NB4 (cell line): ENCODE measurements at places on chromosomes 6 and 20.

DNA sequence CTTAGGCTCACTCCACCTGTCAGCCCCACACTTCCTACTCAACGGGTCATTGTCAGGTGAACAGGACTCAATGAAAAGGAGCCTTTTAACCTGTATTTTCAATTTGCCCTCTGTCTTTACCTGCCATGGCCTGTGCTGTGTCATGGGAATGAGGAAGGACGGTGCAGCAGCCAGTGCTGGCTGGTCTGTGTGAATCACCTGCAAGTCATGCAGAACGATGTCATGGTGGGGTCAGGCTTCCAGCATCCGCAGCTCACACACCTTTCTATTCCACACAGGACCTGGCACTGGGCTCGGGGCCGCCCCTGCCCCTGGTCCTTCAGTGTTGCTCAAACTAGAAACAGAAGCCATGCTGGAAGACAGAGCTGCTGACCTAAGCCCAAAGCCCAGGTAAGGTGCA is 188.7 kb upstream of the GMDS start:
- no peak for DNase-seq

- peak; percentile 63 for DNase-seq
Observed at GRCh38 chr6:160137989-160138835, 16.6 kb downstream of the SLC22A1 start.

DNA sequence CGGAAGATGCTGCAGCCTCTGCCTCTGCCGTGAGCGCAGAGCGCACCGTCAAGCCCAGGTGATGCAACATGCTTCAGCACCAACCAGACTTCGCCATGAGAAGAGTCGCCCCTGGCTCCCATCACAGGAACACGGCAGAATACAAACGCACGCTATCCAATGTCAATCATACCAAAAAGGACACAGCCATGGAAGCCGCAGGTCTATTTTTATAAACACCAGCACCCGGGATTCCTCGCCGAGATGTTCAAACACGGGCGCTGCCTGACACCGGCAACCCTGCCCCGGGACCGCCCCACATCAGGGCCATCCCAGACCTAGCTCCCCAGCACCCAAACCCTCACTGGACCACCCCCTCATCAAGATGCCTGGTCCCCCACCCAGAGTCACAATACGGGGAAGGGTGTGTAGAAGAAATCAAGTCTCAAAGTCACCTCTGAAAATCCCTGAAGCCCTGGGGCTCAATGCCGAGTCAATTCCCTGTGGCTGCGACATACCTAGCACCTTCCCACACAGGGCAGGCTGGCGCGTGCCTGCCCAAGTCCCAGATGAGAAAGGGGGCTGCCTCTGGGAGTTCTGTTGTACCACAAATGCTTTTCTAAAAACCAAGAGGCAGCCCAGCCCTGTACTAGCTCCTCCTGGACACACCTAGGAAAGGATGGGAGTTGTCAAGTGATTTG is 17.9 kb downstream of the TAF4 start:
- DNase-seq, result no peak

GRCh38 chr6:161750686-161751085 is 476.8 kb upstream of the AGPAT4 start:
- no peak for DNase-seq

- peak; percentile 69 for DNase-seq
Observed at GRCh38 chr6:148779142-148779562, 32.3 kb downstream of the UST start.

- no peak for DNase-seq
Observed at GRCh38 chr6:137489046-137490005, 4.9 kb downstream of the OLIG3 start.

GRCh38 chr20:25285091-25285647 is 37.3 kb downstream of the PYGB start:
- peak; percentile 50 for DNase-seq

- DNase-seq, result no peak
Observed at GRCh38 chr6:14083751-14084150, 33.8 kb upstream of the CD83 start.

DNA sequence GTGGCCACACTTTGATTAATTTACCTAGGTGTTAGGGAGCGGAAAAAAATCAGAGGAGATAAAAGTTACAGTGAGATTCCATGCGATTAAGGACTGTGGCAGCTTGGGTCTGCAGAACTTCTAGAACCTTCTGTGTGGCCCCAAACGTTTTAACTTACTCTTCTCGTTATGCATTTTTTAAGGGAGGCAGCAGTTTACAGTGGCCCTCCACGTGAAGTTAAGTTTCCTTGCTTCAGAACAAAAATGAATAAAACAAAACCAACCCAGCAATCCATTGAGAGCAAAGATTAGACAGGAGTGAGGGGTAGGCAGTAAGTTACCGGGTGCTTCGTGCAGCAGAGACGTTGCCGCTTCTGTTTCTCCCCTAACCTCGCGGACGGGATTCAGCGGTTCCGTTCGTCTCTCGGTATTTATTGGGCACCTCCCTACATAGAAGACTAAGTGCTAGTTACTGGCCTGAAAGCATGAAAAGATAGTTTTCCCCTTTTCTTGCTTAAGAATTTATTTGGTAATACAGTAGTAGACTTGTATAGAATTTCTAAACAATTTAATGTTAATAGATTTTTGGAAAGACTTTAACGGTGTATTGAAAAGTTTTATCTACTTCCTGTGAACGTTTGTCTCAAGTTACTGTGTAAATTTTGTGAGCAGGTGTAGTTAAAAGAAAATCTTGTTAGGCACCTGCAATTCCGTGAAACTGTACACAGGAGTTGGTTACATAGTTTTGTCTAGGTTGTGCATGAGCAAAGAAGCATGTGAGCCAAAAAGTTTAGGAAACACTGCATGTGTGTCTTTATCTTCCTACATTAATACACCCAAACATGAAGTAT is 1.1 kb downstream of the BAG2 start:
- peak; percentile 76 for DNase-seq

DNA sequence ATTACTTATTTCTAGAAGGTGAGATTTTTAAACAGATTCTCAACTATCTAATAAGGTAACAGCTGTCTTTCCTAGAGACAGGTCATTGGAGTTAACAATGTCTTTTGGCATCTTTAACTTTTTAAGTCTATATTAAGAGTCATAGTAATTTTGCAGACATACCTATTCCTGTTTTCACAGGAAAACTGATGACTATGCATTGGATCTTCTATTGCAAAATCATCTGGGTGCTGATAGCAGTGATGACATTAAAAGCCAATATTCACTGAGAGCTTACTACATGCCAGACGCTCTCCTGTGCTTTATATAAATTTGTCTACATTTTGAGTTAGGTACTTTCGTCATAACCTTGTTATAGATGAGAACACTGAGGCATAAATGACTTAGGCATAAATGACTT is 462.4 kb upstream of the MARCKS start:
- DNase-seq, result no peak

- no peak for DNase-seq
Observed at GRCh38 chr6:53418288-53418687, 69.5 kb upstream of the ELOVL5 start.

DNA sequence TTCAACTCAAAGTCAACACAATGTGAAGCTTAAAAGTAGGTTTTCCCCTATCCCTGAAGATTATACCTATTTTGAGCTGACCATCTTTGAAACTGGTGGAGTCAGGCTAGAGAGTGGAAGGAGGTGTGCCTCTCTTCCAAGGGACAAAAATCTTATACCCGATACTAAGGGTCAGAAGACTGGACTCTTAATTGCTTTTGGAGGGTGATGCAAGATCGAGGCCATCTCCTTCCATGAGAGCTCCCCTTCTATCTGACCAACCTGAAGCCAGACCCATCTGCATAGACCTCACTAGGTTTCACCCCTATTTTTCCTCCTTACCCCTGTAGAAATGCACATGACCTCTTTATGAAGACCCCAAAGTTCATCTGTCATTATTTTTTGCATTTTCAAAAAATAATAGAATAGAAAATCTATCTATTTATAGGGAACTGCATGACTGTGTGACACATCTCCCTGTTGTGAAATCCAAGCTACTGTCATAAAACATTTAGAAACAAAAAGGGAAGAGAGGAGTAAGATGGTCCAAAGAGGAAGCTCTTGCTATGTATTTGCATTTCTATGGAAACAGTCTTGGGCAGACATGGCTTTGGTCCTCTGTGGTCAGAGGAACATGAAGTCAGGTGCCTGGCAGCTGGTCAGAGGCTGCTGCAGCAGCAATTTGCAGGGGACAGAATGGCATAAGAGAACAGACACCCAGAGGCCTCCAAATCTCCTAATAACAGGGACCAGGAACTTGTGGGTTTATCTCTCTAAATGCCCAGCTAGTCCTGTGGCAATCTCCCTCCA is 349.2 kb downstream of the MAFB start:
- DNase-seq, result peak; percentile 93

GRCh38 chr6:12892151-12892550 is 175.6 kb downstream of the PHACTR1 start:
- DNase-seq, result no peak

- peak; percentile 43 for DNase-seq
Observed at GRCh38 chr6:164106345-164106769, 691.8 kb downstream of the QKI start.

- DNase-seq, result peak; percentile 37
Observed at GRCh38 chr20:13430346-13431002, 208.3 kb downstream of the TASP1 start.

- no peak for DNase-seq
Observed at GRCh38 chr6:170180671-170181337, 110.1 kb downstream of the DLL1 start.

- DNase-seq, result peak; percentile 62
Observed at GRCh38 chr6:147530132-147531060, 21.9 kb downstream of the SAMD5 start.
